Stimulated activated CD8-positive, alpha-beta memory T cell treated with anti-CD3 and anti-CD28 coated beads, Interleukin-4, amount 100 ng/mL, for 4 hours (primary cell): ENCODE measurements at places on chromosomes 5 and 9.

GRCh38 chr9:75071530-75072122 lies 16.3 kb downstream of the NMRK1 start:
- DNase-seq: no peak

DNA sequence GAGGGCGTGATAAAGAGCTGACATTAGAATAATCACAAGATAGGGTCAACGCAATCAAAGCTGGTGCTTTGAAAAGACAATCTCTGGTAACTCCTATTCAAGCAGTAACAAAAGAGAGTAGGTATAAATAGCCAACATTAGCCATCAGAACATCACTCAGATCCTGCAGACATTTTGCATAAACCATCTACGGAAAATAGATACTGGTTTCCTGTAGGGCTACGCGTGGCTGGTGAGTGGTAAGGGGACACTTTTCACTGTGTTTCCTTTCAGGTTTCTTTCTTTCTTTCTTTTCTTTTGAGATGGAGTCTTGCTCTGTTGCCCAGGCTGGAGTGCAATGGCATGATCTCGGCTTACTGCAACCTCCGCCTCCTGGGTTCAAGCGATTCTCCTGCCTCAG lies 22.3 kb downstream of the TTF1 start:
- DNase-seq: no peak

- no peak for DNase-seq
Observed at GRCh38 chr9:75891771-75892215, 1.3 kb downstream of the PCSK5 start.

GRCh38 chr9:135606885-135607259 lies 32.5 kb downstream of the GLT6D1 start:
- DNase-seq: no peak

DNA sequence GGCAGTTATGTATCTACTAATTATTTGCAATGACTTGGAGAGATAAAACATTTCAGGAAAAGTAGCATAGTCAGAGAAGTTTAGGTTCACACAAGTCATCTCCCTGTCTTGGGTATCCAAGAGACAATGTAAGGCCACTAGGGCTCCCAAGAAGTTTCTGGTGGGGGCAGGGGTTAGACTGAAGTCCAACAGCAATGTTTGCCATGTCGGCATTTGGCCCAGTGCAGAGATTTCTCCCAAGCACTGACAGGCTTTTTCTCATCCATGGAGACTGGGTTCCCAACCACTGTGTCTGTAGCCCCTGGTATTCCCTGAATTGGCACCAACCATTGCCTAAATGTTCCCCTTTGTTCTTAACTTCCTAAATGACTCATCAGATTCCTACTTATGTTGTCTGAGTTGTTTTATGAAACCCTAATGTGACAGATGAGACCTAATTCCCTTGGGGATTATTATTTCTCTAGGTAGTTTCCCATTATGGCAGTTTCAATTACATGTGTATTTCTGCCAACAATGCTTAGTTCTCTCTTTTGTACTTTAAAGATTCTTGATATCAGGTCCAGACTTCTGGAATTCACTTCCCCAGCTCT lies 103.6 kb upstream of the EGFLAM start:
- no peak for DNase-seq
